AG08396 (cell line): ENCODE measurements at places on chromosomes 13 and 19.

DNA sequence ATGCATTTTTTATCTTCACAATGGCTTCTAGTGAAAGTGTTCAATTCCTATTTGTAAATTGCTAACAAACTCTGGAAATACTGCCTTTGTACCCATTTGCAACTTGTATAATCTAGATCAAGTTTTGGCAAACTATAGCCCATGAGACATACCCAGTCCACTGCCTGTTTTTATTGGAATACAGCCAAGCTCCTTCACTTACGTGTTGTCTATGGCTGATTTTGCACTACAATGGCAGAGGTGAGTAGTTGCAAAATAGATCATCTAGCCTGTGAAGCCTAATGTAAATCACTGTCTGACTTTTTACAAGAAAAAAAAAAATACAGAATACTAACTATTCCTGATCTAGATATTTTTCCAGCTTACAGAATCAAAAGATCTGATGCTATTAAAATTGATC, 37.1 kb downstream of the DZIP1 start:
- no peak for DNase-seq

DNA sequence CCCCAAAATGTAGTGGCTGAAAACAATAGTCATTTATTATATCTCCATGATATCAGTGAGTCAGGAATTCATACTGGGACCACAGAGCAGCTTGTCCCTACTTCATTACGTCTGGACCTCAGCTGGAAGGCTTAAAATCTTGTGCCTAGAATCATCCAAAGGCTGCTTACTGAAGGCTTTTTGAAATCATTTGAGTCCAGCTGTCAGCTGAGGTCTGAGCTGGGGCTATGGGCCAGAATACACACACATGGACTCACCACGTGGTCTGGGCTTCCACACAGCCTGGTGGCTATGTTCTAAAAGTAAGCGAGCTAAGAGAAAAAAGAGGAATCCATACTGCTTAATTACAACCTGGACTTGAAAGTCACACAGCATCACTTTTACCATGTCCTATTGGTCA, 209.2 kb downstream of the KCTD12 start:
- peak; percentile 25 for DNase-seq

DNA sequence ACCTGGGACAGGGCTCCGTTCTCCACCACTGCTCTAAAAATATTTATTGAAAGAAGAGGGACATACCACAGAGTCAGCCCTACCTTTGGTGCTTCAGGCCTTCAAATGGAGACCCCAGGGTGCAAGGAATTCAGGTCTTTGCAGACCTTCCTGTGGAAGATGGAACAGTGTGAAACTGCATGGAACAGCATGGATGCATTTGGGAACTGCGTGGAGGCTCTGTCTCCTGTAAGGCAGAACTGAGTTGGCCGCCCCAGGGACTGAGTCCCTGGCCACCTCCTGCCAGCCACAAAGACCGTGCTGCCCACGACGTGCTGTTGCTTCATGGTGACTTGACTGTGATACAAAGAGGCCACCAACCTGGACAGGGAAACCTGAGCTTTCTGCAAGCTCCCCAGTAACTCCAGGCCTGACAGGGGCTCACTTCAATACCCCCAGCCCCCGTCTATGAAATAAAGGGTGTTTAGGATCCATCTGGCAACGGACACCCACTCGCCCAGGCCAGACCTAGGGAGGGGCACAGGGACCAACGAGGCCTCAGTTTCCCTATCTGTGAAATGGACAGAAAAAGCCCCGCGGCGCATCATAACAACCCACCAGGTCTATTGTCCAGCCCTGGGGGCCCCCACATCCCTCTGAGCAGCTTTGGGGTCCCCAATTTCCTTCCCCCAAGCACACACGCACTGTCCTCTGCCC, 58.6 kb upstream of the KLF2 start:
- DNase-seq, result no peak

DNA sequence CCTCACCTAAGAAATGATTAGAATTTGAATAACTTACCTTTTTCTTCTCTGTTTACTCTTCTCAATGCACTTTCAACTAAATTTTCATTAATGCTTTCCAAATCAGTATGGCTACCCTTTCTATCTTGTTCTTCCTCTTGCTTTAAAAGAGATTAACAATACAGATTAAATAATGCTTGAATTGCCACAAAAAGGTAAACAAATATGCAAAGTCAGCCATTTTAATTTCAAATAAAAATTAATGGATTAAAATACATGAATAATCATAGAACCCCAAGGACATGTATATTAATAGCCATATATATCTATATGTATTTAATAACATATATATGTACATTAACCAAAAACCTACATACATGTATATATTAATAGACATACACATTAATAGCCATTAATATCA, 7.9 kb upstream of the NEK5 start:
- no peak for DNase-seq

DNA sequence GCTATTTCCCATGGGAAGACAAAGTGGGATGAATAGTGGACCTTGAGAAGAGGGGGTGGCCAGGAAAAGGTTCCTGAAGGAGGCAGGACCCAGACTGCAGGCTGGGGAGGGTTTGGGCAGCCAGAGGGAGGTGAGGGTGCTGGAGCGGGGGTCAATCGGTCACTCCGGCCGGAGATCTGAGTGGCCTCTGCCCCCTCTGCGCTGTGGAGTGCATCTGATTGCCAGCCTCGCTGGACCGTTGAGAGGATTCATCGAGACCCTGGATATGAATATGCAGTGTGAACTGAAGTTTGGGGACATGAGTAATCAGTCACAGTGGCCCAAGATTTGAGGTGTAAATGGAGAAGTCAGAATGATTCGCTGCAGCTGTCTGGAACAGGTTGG, 5.5 kb upstream of the ZNF580 start:
- no peak for DNase-seq

- DNase-seq, result peak; percentile 86
These were observed 7.4 kb downstream of the ETHE1 start for GRCh38 chr19:43519436-43520088.

DNA sequence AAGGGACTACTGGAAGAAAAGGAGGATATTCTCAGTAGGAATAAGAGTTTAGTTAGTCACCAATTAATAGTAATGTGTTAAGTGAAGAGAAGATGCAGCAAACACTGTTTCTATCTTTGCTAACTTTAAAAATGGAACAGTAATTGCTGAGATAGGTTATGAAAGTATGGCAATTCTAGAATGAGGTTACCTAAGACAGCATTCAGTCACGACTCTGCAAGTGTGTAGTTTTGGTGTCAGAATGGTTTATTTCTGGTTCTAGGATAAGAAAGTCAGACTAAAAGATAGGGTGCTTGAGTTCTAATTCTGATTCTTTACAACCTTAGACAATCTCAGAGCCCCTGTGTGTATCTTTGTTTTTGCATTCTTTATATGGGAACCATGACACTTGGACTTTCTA, 138.1 kb downstream of the POU4F1 start:
- DNase-seq, result no peak

- no peak for DNase-seq
These were observed 7.4 kb downstream of the CYSLTR2 start for GRCh38 chr13:48661107-48661506.

DNA sequence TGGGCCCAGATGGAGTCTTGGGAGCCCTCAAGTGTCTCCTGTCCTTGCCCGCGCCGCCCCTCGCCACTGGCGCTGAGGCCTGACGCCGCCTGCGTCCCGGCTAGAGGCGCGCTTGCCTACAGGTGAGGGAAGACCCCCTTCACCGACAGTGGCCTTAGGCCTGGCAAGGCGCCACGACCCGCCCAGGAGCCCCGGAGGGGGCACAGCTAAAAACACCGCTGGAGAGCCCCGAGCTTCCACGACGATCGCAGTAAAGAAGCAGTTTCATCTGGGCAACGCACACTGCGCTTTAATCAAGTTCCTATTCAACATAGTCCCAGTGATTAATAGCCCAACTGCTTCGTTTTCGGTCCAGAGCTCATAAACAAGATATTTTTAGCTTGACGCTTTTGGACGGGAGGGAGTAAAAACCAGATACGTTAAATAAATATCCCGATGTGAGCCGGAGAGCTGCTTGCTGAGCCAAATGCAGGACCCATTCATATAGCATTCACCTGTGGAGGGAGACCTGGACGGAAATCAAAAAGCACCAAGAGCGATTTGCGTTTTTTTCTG, 1.5 kb upstream of the CEBPA start:
- DNase-seq, result peak; percentile 23

DNA sequence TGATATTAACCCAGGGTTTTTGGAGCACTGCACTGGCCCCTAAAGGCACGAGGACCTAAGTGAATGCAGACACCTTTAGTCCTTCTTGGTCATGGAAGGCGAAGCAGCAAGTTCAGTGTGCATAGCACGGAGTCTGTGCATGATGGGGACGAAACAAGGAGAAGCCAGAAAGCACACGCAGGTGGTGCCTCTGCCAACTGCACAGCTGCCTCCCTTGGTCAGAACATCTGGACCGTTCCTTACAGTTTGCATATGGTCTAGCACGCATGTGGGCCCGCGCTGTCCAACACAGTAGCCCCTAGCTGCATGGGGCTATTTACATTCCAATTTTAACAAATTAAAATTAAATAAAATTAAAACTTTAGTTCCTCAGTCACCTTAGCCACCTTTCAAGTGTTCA, 44.0 kb downstream of the FLT3 start:
- no peak for DNase-seq

- no peak for DNase-seq
These were observed 27.7 kb downstream of the SBNO2 start for GRCh38 chr19:1146412-1146699.

- DNase-seq, result no peak
These were observed 266.4 kb upstream of the NBEA start for GRCh38 chr13:34675626-34676025.

- peak; percentile 86 for DNase-seq
These were observed 7.8 kb upstream of the SELENOV start for GRCh38 chr19:39506944-39507714.

DNA sequence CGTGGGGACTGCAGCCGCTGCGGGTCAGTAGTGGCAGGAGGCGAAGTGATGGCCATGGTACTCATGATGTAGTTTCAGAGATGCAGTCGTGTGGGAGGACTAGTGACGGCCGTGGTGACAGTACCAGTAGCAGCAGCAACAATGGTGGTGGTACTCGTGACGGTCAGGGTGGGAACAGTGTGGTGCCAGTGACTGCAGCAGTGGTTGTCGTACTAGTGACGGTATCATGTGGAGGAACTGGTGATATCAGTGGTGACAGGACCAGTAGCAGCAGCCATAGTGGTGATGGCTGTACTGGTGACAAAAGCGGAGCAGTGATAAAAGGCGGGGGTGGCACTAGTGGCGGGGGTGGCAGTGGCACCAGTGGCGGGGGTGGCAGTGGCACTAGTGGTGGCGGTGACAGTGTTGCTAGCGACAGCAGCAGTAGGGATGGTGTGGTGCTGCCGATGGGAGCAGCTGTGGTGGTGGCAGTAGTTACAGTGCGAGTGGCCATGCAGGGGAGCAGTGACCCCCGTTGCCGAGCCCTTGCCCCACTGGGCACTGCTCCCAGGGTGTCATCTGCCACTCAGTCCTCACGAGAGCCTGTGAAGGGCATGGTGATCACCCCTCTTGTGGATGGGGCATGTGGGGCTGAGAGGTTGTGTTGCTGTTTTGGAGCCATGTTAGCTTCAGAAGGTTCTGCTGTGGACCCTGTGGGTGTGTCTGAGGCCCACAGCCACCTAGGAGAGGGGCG, 22.7 kb downstream of the ADPRHL1 start:
- no peak for DNase-seq

DNA sequence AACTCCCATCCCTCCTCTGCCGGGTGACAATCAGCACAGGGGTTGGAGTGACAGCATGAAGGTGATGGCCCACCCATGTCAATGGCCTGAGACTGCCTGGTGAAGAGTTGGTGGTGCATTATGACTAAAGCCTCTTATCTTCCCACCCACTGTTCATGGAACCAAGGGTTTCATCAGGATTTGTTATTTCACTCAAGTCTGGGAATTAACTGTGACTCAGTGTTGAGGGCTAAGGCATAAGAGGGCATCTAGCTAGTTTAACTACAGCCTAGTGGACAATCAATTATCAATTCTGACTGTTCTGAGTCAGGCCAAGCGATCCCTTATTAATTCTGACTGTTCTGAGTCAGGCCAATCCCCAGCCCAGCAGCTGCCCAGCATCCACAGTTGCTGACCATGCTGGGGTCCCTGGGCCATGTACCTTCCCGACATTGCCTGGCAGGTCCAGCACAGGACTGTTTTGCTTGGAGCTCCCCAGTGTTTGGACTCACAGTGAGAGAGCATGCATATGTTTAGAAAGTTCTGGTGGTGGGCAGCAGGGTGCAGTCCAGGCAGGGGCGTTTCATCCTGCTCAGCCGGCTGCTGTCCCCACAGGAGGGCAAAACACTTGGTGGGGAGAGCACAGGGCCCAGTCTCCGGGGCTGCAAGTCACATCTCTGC, 65.5 kb downstream of the RASL11A start:
- no peak for DNase-seq

DNA sequence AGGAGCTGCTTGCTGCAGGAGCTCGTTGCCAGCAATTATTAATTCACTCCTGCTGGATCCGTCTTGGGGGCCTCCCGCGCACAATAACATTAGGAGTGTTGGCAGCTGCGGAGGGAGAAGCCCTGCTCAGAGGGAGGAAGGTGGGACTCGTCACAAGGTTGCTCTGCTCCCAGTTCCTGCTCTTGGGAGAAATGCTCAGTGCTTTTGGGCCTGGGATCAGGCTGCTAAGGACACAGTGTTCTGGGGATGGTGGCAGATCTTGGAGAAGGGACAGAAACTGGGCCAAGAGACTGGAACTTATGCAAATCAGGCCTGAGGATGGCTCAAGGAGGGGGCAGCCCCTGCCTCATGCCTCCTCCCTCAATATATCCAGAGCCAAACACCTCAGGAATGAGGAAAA, 78.9 kb upstream of the OLFM4 start:
- no peak for DNase-seq

DNA sequence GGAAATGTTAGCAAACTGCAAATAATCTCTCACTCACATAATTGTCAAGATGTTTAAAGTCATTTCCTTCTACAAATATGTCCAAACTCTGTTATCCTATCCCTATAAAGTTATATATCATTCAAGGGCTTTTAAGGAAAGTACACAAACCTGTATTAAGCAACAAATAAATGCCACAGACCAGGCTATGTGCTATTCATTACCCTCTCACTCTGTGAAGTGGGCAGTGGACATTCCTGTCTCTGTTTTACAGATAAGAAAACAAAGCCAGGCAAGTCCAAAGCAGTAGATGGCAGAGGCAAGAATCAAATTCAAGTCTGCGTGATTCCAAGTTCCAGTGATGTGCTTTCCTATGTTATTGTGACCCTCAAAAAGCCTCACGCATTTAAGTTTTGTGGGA, 140.6 kb downstream of the LHFPL6 start:
- DNase-seq, result no peak

DNA sequence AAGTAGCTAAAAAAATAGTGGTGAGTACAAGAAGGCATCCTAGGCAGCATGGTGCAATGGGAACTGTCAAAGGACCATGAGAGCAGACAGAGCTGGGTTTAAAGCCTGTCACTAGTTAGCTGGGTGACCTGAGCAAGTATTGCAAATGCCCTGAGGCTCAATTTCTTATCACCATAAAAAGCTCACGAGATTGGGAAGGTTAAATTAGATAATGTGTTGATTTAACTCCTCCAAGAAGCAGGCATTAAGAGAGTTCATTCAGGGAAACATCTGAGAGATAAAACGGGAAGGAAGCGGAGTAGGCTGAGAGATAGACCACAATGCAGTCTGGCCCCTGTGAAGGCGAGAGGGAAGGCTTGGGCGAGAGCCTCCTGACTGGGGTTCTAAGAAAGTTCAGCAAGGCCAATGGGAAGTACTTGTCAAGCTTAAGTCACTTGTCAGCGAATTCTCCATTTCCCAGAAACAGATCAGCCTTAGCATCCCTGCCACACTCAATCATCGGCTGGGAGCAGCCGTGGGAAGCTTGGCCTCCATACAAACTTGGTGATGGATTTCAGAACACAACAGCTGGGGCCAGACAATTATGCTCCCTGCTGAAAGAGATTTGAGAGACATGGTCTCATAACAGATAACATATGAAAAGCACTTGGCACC, 105.5 kb downstream of the POU4F1 start:
- DNase-seq, result no peak

GRCh38 chr13:40251343-40252032, 415.0 kb downstream of the FOXO1 start:
- no peak for DNase-seq
